ENCODE measurements at places on chromosomes 2 and 18. TPM values are rescaled to one million over a fixed set of nuclear protein-coding genes. Genes with fewer than 3 reads are reported as not detected.

Gene MRO
- 0.94 TPM for total RNA-seq

Gene SH3RF3
- 12.3 TPM for total RNA-seq

Gene SPC25
- total RNA-seq, result 3.4 TPM

Gene GPBAR1
- not detected for total RNA-seq

Gene CYS1
- total RNA-seq, result 2.0 TPM
